ENCODE measurements at places on chromosomes 2 and 18.

DNA sequence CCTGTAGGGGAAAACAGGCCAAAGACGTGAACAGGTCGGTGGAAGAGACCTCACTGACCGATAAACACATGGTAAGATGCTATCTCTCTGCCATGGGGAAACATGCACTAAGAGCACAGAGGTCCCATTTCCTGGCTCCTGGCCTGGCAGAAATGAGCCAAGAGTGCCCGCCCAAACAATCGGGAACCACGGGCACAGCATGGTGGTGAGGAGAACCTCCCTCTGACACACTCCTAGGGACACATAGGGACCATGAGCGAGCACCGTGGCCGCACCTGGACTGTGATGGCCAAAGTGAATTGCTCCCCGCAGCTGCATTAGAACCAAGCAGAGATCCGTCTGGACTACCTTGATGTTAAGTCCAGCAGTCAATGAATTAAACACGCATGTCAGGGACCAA, 11.1 kb downstream of the HS6ST1 start:
- no peak for DNase-seq

- DNase-seq: no peak
Observed at GRCh38 chr2:172484706-172485105, 57.3 kb downstream of the ITGA6 start.

- DNase-seq: no peak
Observed at GRCh38 chr2:10089565-10090190, 9.5 kb upstream of the CYS1 start.

DNA sequence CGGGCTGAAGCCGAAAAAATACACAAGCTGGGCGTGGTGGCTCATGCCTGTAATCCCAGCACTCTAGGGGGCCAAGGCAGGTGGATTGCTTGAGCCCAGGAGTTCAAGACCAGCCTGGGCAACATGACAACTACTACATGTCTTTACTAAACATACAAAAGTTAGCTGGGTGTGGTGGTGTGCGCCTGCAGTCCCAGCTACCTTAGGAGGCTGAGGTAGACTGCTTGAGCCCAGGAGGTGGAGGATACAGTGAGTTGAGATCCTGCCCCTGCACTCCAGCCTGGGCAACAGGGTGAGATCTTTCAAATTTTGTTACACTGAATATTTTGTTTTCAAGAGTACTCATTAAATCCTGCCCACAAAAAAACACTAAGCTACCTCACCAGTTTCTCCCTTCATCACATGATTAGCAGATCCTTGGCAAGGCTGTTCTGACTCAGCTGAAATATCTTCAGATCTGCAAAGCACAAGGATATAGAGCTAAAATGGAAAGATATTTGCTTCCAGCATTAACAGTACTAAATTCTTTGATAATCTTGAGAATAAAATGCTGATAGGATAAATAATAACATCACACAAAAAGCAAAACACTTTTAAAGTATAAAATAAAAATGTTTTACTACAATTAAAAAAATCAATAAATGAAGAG, 28.2 kb upstream of the MCM6 start:
- DNase-seq: no peak

DNA sequence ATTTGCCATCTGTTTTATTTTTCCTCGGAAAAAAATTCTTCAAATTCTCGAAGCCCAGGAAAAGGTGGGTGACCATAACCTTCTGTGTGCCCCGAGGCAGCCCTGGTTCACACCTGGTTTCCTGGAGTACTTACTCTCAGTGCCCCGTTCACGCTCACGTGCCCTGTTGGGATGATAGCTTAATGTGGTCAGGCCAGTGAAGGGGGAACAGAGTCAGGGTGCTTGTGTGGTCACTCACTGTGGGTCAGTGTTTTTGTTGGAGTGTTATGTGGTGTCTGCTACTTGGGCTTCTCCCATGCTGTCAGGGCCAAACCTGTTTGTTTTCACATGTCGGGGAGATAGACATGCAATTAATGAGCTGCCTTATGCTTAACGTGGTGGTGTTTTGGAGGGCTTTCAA, 78.1 kb downstream of the MAP4K4 start:
- no peak for DNase-seq

GRCh38 chr18:63837590-63837989, 49.9 kb upstream of the SERPINB2 start:
- no peak for DNase-seq

- peak; percentile 79 for DNase-seq
Observed at GRCh38 chr18:13612196-13612997, 114.0 kb downstream of the FAM210A start.

DNA sequence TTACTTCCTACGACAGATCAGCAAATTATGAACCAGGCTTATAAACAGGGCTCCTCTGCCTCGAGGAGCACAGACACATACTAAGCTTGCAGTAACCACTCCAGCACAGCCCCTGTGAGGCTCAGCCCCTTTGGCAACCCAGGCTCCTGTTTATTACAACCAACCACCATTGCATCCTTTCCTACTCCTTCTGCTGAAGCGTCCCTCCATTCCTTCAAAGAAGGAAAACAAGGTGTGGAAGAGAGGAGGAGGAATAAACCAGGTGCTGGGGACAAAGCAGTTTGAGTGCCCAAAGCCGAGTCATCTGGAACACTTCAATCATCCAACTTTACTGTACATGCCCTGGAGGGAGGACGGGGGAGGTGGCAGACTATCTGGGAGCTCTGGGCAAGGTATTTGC, 87.2 kb upstream of the MGAT4A start:
- no peak for DNase-seq

- DNase-seq: no peak
Observed at GRCh38 chr2:221431477-221431876, 140.6 kb downstream of the EPHA4 start.

DNA sequence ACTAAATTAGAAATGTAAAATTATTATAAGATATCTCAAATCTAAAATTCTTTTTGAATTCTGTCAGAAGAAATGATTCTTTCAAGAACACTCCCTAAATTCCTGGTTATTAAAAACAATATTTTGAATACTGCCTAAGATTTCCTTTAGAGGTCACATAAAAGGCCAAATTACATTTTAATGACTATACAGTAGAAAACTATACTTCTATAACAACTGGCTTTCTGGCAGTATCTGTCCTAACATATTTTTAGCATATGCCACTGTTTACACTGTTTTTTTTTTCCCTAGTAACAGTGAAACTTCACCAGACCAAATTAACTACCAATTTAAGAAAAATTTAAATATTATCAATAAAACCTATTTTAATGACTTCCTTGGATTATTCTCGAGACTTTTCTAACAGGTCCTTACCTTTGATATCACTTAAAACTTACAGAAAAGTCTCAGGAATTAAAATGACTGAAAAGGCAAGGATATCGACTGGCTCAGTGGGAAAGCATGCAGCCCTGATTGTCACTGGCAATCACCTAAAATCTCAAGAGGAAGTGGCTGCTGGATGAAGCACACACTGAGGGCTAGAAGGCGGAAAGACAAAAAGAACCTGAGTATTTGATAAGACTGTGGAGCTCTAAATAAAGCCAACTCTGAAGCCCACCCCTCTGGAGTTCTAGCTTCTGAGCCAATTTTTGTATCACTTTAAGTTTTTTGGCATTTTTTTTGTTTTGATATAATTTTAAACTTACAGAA, 59.6 kb downstream of the SPIRE1 start:
- no peak for DNase-seq

GRCh38 chr2:62774555-62775366, 69.2 kb downstream of the EHBP1 start:
- DNase-seq: no peak

- no peak for DNase-seq
Observed at GRCh38 chr2:181957668-181958067, 28.0 kb upstream of the PPP1R1C start.

DNA sequence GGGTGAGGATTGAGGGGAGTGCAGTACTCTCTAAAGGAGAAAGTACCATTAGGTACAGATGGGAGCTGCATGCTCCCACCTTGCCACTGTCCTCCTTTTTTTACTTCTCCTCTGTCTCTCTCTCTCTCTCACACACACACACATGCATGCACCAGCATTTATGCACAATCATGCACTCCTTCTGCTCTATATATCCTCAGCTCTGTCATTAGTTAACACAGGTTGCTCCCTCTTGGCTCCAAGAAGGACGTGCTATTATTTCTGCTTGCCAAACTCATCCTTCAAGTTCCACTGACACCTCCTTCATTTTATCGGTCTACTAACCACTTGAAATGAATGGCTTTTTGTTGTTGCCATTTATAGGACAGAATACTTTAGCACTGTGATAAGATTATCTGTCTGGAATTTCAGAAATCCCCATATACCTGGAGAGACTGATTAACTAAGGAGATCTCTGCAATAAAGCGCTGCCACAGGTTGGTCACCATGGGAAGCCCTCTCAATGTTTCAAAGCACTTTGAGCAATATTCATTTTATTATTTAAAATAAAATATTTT, 178.5 kb upstream of the TRIB2 start:
- DNase-seq: no peak

GRCh38 chr2:20384953-20385352, 34.3 kb upstream of the PUM2 start:
- DNase-seq: no peak

- DNase-seq: peak; percentile 46
Observed at GRCh38 chr2:161415034-161415986, 787 bp upstream of the TBR1 start.

DNA sequence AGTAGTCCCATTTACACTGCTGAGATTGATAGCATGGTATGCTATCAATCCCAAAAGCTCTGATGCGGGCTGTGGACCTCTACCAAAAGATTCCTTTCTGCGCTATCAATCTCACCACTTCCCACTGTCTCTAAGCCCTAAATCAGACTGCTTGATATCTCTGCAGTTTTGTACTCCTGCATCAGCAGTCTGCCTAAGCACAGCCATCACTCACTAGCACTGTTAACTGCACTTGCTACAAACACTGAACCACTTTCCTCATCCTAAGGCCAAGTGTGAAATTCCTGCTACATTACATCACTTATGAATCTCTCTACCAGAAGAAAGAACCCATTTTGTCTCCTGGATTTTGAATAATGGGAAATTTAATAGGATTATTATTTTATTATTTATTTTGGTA, 237.0 kb downstream of the HNMT start:
- DNase-seq: no peak

DNA sequence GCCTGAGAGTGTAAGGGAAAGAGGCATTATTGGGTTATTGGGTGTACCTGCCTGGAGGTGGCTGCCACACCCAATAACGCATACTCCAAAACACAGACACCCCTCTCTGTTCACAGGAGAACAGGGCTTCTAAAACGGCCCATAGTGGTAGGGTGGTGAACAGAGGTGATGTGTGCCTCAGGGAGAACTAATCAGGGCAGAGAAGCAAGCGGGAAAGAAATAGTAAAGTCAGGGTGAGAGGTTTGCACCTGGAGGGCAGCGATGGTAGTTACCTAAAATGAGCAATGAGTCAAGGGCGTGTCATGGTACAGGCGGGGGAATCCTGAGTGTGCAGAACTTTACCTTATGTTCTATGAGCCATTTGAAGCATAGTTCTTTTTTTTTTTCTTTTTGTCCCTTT, 21.6 kb upstream of the VPS4B start:
- DNase-seq: no peak

- no peak for DNase-seq
Observed at GRCh38 chr2:162061021-162061420, 13.0 kb downstream of the DPP4 start.

DNA sequence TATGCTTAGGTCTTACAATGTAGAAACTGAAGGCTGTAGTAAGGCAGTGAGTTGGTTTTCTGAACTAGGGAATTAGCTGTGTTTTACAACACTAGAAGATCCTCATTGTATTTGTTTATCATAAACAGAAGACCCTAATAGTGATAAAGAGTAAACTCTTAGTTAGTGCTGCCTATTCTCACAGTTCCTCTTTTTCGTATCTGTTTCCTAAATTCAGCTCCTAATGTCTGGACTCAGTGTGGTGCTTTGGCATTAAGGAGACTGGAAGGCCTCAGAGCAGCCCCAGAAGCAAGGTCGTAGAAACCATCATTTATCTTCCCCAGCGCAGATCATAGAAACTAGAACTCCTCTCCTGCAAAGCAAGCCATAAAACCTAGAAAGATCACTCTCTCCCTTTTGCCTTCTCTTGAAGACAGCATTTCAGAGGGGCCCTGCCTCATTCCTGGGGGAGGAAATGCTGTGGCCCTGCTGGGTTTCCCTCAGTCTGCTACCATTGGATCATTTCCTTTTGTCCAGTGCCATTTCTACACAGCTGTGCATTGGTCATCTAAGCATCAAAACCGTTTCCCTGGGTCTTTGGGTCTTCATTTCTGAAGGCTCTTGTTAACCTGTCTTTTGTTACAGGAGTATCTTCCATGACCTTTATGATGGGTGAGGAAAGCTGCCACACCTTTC, 4.7 kb downstream of the ACP1 start:
- DNase-seq: no peak

DNA sequence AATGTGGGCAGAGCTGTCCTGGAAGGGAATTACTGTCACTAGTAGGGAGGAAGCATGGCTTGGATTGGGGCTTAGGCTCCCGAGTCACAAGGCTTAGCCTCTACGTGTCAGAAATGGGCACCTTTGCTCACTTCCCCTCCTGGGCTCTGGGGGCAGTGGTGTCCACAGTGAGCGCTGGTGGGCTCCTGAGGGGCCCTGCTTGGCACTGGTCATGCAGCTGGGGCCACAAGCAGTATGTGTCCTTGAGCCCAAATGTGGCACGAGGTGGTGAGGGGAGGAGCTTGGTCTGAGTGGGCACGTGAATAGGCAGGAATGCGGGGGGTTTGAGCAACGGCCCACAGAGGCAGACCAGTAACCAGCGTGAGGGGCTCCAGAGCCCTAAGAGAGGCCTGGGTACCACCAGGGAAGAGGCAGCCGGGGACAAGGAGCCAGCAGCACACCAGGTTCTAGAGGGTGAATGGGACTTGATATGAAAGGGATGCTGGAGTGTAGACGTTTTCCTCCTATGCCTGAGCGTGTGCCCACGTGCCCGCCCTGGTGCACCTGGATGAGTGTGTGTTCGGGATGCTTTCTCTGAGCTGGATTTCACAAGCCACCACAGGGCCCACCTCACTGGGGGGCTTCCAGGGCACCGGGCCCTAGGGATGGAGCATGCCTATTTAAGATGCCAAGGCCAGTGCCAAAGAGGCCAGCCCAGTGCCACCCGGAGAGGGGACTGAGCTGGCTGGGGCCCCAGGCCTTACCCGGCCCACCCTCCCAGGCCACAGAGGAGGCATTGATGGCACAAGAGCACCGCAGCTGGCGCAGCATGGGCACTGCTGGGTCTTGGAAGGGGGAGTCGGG, 22.8 kb upstream of the PTMA start:
- no peak for DNase-seq

GRCh38 chr2:53826587-53827397, 33.0 kb downstream of the GPR75 start:
- no peak for DNase-seq

GRCh38 chr2:15260835-15261234, 300.3 kb downstream of the NBAS start:
- no peak for DNase-seq

GRCh38 chr18:79926306-79926705, 25.1 kb downstream of the SLC66A2 start:
- no peak for DNase-seq

DNA sequence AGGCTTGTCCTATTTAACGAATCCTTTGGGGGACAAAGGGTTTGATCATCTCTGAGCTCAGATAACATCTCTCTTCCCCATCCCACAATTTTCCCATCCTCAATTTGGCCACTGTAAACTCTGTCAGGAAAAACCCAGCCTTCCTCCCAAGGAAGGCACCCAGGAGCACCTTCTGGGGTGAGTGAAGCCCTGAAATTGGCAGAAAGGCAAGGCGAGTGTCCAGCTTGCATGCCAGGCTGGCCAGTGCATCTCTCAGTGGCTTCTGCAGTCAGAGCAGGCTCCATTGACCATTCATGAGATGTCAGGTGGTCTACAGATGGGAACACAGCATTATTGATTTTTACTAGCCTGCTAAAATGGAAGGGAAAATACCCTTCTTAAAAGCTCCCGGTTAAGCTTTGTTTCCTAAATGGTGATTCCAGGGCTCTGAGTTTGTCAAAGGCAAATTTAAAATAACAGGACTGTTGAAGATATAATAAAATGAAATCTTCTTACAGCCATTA, 83.2 kb upstream of the BOD1L2 start:
- DNase-seq: no peak
